ENCODE measurements at places on chromosomes 13 and 19.

DNA sequence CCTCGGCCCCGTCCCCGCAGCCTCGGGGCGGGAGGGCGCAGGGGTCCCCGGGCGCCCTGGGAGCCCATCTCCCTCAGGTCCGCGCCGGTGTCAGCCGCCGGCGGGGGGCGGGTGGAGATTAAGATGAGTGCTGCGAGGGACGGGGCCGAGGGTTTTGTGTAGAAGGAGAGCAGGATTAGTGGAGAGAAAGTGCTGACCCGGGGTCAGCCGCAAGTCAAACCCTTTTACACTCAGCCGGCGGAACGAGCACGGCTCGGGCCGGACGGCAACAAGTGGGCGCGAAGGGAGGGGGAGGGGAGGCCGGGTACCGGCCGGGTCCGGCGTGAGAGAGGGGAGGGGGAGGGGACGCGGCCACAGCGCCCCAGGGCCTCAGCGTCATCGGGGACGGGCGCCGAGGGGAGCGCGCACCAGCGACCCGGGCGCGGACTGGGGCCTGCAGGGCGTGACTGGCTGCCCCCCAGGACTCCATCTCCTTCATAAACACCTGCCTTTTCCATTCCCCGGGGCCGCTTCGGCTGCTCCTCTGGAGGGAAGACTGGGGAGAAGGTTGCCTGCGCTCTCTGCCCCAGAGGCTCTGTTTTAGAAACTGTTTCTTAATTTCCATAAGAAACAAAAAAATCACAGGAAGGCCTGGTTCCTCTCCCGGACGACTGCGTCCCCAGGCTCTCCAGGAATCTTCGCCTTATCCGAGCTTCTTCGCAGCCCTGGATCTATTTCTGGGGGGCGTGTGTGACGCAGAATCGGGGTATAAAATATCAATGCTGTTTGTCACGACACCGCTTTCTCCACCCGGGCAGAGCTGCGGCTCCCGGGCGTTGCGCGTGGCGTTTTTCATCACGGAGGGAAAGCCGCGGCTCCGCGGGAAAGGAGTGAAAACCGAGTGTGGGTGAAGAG lies 6.5 kb downstream of the SOX1 start:
- no peak for DNase-seq

GRCh38 chr19:16076154-16076957 lies at the start of gene TPM4:
Gene TPM4 (plus strand): TSS chr19:16076495. CDS start chr19:16076566, 71 bp downstream.
- peak; percentile 91 for DNase-seq

GRCh38 chr19:7504684-7505083 lies 11.2 kb upstream of the ZNF358 start:
- DNase-seq, result no peak

DNA sequence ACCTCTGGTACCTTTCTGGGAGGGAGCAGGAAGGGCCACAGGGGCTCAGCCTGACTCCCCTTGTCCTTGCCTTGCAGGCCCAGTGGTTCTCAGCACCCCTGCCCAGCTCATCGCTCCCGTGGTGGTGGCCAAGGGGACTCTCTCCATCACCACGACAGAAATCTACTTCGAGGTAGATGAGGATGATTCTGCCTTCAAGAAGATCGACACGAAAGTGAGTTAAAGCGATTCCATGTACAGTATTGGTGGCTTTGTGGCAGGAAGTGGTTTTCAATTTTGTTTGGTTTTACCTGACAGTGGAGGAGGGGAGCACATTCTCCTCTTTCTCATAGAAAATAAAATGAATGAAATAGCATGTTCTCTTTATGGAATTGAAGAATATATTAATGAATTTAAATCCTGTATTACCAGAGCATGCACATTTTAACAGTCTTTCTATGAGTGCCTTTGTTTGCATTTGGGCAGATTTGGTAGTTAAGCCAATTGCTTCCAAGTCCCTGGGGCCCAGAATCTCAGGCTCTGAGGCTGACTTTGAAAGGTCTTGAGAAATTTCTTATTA lies 4.1 kb downstream of the MAB21L1 start:
- no peak for DNase-seq

- DNase-seq, result no peak
Measured at GRCh38 chr19:28920269-28921066, 292.5 kb downstream of the UQCRFS1 start.

DNA sequence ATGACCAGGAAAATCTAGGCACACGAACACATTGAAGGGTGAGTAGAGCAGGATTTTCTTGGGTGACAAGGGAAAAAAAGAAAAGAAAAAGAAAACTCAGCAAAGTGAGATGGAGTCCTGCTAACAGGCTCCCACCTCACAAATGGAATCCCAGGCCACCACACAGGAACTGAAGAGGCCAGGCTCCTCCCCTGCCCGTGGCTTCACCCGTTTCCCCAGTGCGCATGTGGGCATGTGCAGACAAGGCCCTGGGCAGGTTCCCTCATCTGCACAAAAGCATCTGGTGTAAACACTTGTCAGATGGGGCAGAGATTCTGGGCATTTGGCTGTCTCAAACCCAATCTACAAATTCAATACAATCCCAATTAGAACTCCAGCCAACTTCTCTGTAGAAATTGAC lies 24.5 kb downstream of the CFAP97D2 start:
- no peak for DNase-seq

- no peak for DNase-seq
Measured at GRCh38 chr19:34351382-34351826, 13.6 kb upstream of the GPI start.

DNA sequence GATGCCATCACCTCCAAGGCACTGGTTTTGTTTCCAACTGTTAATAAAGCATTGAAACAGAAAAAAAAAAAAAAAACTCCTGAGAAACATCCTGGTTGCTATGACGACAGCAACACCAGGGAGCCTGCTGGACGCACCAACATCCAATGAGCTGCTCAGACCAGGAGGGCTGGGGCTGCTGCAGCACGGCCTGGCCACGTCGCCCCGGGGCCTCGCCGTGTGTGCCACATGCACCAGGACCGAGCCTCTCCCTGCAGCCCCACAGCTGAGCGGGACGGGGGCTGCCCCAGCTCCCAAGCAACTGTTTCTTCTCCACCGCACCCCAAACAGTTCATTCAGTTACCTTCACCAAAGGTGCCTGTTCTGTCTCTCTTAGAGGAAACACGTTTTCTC lies 54.5 kb downstream of the RASA3 start:
- DNase-seq, result no peak

- no peak for DNase-seq
Measured at GRCh38 chr13:110698689-110699088, 7.2 kb downstream of the CARS2 start.

GRCh38 chr19:19566306-19566705 lies 28.2 kb downstream of the CILP2 start:
- no peak for DNase-seq

DNA sequence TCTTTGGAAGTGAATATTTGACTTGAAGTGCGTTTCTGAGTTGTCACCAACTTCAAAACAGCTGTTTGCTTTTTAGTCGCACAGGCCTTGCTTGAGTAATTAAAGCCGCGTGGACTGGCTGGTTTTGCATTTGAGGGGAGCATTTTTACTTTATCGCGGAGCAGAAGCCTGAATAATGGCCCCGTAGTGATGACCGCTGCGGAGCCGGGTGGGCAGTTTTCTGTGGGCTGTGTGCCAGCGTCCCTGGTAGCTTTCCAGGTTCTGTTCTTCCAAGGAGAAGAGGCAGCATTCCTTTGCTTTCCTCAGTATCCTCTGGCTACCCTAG lies 1.1 kb downstream of the NAA16 start:
- DNase-seq, result peak; percentile 40

DNA sequence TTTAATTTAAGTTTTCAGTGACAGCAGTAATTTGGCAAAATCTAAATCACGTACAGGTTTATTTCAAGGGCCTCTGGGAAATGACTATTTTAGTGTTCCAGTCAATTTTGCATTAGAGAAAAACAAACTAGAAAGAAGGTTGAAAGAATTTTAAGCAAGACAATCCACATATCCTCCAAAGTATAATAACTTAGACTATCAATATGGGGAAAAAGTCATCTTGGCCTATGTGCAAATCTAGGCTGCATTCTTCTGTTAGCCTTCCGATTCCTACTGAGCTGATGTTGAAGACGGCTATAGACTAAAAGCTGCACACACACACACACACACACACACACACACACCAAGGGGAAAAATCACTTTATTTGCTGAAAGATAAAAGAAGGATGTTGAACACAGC lies 81.3 kb downstream of the SLITRK6 start:
- DNase-seq, result no peak

DNA sequence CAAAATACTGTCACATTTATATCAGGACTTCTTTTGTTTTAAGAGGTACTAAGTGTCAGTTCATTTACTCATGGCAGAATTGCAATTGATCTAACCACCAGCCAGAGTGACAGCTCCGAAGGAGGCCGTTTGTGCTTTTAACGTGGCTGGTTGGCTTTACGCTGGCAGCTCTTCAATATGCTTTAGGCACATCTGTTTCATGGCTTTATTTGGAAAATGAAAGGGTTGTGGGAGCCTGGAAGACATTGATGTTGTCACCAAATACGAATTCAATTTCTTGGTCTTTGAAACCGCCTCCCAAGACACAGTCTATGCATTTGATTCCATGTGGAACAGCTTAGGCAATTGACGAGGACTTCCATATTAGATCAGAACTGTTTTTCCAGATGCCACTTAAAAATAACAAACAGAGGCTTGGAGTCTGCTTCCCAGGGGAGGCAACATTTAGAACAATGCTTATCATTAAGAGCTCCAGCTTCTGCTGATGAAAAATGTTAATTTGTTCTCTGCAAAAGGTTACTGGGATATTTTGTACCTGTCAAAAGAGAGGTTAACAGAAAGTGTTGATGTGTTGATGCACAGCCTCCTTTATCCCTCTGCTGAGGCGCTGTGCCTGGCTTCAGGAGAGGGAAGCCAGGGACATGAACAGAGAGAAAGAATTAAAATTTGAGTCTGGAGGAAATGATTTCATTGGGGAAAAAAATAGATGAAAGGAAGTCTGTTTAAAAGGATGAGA lies 64.0 kb upstream of the TNFRSF19 start:
- no peak for DNase-seq

DNA sequence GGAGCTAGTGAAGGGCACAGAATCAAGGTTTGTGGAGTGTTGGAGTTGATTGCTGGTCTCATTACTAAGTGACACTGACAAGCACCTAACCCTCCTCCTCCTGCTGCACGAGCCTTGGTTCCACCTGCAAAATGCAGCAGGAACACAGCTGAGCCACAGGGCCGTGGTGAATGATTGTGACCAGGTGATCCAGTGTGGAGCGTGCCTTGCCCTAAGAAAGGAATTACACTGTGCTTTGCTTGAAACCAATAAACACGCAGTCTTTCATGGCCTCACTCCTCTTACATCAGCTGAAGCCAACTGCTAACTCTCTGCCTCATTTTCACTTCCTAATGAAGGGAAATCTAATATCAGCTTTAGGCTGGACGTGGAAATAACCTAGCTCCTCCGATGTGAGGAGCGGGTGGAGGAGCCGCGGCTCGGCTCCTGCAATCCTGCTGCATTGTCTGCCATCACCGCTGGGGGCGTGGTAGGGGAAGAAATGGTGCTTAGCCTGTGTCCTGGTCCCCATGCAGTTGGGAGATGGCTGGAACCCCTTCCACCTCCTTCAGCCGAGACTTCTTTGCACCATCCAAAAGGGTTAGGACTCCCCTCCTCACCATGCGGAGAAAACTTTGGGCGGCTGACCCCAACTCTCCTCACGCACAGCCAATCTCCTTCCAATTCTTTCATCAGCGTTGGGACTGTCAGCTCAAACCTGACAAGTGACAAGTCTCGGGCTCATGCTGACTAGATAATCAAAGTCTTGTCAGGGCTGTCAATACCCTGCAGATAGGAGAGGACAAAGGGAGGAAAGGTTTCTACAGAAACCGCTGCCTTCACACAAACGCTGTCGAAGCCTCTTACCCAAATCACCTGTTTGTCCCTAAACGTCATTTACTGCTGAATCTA lies 427.9 kb downstream of the ZNF536 start:
- DNase-seq, result peak; percentile 2

- no peak for DNase-seq
Measured at GRCh38 chr19:8335343-8336071, 7.6 kb downstream of the KANK3 start.

GRCh38 chr13:86840250-86841191 lies 830.6 kb upstream of the SLITRK5 start:
- DNase-seq, result no peak

DNA sequence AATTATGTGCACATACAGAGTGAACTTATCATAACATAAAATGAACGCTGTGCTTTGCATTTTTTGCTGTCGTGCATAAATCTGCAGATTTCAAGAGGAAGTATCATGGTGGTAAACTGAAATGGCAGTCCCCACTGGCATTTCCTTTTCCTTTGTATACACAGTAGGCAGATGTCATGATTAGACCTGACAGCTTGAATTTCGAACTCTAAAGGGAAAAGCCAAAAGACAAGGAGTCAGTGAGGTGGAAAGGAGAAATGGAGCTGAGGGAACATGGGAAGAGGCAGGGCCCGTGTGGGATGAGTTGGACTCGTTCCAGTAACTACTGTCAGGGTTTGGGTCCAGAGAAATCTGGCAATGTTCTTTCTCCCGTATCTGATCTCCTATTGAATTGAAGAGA lies 454.1 kb upstream of the SGCG start:
- DNase-seq, result no peak

- no peak for DNase-seq
Measured at GRCh38 chr13:88887045-88887662, 1216.0 kb downstream of the SLITRK5 start.

- DNase-seq, result no peak
Measured at GRCh38 chr19:13135068-13136062, 14.8 kb downstream of the STX10 start.

- DNase-seq, result no peak
Measured at GRCh38 chr13:102255409-102255808, 146.4 kb downstream of the FGF14 start.

DNA sequence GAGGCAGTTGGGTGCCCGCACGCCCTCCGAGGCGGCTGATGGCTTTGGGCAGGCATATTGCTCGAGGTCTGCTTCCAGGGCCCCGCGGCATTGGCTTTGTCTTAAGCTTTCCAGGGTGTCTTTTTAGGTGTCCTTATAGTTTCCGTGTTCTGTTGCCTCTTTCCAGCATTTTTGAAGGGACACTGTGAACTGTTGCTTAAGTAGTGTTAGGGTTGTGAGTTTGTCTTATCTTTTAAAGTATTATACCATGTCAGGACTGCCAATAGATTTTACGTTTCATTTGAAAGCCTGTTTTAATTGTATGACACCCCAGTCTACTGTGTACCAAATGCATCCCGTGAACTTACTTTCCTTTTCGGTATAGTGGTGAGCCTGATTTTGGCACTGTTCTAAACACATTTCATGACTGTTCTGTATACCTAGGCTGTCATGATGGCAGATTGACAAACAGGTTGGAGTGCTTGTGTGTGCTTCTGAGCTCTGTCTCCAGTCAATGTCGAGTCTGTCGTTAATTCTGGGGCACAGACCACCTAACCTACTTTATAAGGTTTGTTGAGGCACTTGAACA lies 656 bp downstream of the PCCA start:
- peak; percentile 12 for DNase-seq

DNA sequence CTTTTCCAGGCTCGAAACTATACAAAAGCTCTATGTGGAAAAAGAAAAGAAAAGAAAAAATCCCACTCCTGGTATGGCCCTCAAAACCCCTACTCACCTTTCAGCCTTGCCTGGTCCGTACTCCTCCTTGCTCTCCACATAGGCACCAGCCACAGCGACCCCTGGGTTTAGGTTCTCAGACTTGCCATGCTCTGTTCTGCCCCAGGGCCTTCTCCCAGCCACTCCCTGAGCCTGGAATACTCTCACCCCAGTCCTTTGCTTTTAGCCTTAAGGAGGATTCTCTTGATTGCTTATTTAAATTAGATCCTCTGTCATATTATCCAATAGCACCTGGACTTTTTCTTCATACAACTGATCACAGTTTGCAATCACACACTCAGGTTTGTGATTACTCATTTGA lies 522.5 kb downstream of the DIAPH3 start:
- no peak for DNase-seq
